Femur (tissue), 1 donor: ENCODE measurements at places on chromosomes 16 and 17.

GRCh38 chr17:28057731-28058246, 15.3 kb downstream of the NLK start:
- no peak for DNase-seq

GRCh38 chr17:39551879-39552278, 55.8 kb downstream of the NEUROD2 start:
- no peak for DNase-seq

DNA sequence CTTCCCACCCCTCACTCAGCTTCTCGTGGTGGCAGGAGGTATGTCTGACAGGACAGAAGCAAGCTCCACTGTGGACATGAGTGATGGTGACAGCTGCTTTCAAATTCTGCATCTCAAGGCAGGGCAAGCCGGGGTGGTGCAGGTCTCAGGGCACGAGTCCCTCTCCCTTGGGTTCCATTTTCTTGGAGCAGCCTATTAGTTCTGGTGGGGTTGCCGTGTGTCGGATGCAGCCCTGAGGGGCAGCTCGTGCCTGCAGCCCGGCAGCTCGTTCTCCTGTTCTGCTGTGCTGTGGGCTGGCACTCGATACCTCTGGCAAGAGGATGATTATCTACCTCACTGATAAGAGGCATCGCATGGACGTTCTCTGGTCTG, 16.5 kb upstream of the CLEC18C start:
- peak; percentile 19 for DNase-seq

GRCh38 chr16:1993731-1994131, 4.0 kb downstream of the SYNGR3 start:
- no peak for DNase-seq

DNA sequence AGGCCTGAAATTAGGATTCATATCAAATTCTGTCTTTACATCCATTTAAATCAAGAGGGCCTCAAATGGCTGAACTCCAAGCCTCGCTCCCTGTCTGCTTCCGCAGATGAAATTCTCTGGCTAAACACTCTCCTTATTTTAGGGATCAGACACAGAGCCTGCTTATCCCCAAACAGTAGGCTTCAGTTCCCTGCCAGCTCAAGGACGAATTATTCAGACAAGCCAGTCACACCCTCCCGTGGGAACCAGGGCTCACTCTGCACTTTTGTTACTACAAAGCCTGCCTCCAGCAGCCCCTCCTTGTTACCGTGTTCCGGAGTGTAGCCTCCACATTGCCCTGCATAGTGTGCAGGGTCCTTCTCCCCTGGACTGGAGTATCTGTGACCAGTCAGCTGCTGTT, 46.6 kb upstream of the LCMT1 start:
- DNase-seq: peak; percentile 39

DNA sequence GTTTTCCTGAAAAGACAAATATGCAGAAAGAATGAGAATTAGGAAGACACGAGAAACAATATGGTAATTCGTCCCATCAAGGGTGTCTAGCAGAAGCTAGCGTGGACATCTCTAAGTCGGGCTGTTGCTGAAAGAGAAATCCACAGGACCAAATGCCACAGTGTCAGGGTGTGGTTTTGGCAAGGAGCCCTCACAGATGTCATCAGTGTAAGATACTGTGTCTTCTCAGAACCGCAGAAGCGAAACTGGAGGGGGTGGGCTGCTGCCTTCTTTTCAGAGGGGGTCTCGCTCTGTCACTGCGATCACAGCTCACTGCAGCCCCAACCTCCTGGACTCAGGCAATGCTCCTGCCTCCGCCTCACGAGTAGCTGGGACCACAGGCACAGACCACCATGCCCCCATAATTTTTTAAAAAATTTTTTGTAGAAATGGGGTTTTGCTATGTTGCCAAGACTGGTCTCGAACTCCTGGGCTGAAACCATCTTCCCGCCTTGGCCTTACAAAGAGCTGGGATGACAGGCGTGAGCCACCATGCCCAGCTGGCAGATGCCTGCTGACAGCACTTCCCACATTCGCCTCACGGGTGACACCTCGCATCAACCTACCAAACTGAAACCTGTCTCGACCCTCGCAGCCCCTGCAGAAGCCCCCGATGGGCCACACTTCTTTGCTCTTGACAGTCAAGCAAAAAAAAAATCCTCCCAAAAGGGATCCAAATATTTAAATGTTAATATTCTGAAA, 26.2 kb downstream of the TRAP1 start:
- DNase-seq: peak; percentile 69

GRCh38 chr16:56278196-56278855, 87.0 kb downstream of the GNAO1 start:
- no peak for DNase-seq

GRCh38 chr16:27228045-27228444, 24.7 kb downstream of the KDM8 start:
- DNase-seq: no peak

DNA sequence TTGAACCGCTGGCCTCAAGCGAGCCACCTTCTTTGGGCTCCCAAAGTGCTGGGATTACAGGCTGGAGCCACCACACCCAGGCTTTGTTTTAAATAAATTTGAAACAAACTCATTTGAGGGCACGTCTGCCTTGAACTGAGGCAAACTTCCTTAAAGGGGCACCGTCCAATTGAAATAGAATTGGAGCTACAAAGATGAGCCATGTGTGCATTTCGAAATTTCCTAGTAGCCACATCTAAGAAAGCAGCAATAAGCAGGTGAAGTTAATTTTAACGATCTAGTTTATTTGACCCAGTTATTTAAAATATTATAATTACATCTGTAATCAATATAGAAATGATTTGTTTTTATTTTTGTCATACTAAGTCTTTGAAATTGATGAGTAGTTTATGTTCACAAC, 755 bp upstream of the C16orf89 start:
- no peak for DNase-seq

GRCh38 chr17:19301274-19301951, 61.1 kb downstream of the B9D1 start:
- no peak for DNase-seq

- DNase-seq: no peak
Observed at GRCh38 chr17:71934520-71934919, 186.3 kb upstream of the SOX9 start.

- peak; percentile 60 for DNase-seq
Observed at GRCh38 chr17:35731239-35731916, at the start of gene RASL10B. TSS of gene RASL10B (plus strand) at chr17:35731639. CDS start at chr17:35735185, 3,546 bp downstream.

- DNase-seq: no peak
Observed at GRCh38 chr17:72115781-72116525, 4.9 kb upstream of the SOX9 start.

- no peak for DNase-seq
Observed at GRCh38 chr17:80790021-80790765, 201.4 kb upstream of the CHMP6 start.

- no peak for DNase-seq
Observed at GRCh38 chr16:88527937-88528743, 42.1 kb upstream of the ZC3H18 start.
